ENCODE measurements at places on chromosomes 11 and 22. TPM values are rescaled to one million over a fixed set of nuclear protein-coding genes. Genes with fewer than 3 reads are reported as not detected.

DNA sequence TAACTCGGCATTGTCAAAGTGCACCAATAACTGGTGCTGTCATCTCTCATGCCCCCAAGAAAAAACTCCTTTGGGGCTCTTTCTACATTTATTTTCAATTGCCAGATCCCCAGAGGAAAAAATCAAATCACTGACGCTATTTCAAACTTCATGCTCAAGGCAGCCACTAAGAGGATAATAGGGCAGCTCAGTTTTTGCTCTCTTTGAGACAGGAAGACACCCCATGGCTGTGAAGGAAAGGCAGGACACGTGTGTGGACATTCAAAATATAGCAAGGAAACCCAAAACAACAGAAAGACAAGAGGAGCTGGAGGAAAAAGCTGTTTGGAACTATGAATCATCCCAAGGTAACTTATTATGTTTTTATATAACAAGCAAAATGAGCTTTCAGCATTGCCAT lies 83.7 kb downstream of the SERGEF start:
- DNase-seq, result no peak

GRCh38 chr22:17100621-17101020 lies 15.8 kb downstream of the IL17RA start:
- DNase-seq, result no peak

GRCh38 chr11:90332415-90332814 lies 109.6 kb upstream of the CHORDC1 start:
- no peak for DNase-seq

- DNase-seq, result no peak
Observed at GRCh38 chr11:16603245-16603644, 135.2 kb upstream of the C11orf58 start.

- DNase-seq, result no peak
Observed at GRCh38 chr11:29336727-29337575, 679.9 kb downstream of the KCNA4 start.

GRCh38 chr11:106904826-106905225 lies 113.5 kb downstream of the GUCY1A2 start:
- DNase-seq, result no peak

DNA sequence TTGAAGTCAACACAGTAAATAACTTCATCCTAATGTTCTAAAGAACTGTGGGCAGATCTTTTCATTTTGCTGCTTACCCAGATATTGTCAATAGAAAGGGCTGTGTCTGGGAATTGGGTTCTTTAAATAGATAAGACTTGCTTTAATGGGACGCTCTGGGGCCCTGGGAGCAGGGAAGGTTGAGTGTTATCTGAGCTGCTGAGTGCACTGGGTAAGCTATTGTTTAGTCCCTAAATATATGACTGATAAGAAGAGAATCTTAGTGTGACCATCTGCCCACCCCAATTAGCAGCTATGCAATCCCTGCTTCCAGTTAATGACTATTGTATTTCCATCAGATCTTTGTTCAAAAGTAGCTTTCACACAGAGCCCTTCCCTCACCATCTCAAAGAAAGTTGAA lies 44.4 kb downstream of the ARHGAP42 start:
- DNase-seq, result no peak

- DNase-seq, result no peak
Observed at GRCh38 chr11:130414107-130415080, 14.0 kb downstream of the ADAMTS8 start.

- DNase-seq, result no peak
Observed at GRCh38 chr22:18021431-18021830, 2.9 kb downstream of the MICAL3 start.

Gene PDGFB
- 78.0 TPM for total RNA-seq

Gene C22orf42
- not detected for total RNA-seq

Measured in Panc1 (cell line).